ENCODE measurements at places on chromosomes 16 and 17. TPM values are rescaled to one million over a fixed set of nuclear protein-coding genes. Genes with fewer than 3 reads are reported as not detected.
A peak's percentile ranks its signal among the peaks of the same experiment; 100 is the strongest.

GRCh38 chr16:55529018-55529417, 20.1 kb downstream of the LPCAT2 start:
- no peak overlapping the region for H3K27ac ChIP-seq
- DNase-seq, result no peak
- H3K4me1 ChIP-seq, result no peaks in the 10 kb centered on the region
- no peaks in the 10 kb centered on the region for H3K27me3 ChIP-seq
- H3K36me3 ChIP-seq, result no peaks in the 10 kb centered on the region

DNA sequence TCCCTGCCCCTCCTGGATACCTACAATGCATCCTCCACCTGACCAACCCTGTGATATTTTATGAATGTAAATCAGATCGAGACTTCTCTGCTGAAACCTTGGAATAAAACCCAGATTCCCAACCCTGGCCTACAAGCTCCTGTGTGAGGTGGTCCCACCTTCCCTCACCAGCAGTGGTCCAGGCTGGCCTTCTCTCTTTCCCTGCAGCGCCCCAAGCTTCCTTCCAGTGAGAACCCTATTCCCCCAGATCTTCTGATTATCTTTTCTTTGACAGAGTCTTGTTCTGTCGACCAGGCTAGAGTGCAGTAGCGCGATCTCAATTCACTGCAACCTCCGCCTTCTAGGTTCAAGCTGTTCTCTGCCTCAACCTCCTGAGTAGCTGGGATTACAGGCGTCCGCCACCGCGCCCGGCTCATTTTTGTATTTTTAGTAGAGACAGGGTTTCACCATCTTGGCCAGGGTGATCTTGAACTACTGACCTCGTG, 2.5 kb upstream of the HELZ start:
- H3K27ac ChIP-seq, result no peak overlapping the region
- no peak overlapping the region for H3K4me3 ChIP-seq
- H3K27me3 ChIP-seq, result no peaks in the 10 kb centered on the region
- H3K4me1 ChIP-seq, result no peaks in the 10 kb centered on the region
- H3K36me3 ChIP-seq, result no peaks in the 10 kb centered on the region

DNA sequence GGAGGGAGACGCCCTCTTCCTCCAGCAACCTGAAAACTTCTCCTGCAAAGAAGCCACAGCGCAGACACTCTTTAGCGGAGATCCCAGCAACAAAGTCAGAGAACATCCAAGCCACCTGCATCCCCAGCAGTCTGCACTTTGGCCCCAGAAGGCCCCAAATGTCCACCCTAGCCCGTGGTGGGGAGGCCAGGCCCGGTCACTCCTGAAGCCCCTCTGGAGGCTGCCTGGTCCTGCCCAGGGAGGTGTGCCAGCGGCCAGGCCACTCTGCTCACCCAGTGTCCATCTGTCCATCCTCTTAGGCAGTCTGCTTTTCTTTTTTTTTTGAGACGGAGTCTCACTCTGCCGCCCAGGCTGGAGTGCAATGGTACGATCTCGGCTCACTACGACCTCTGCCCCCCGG, 5.4 kb downstream of the HAGHL start:
- no peak overlapping the region for H3K27ac ChIP-seq
- H3K4me3 ChIP-seq, result no peak overlapping the region
- peaks cover 55% of the 10 kb centered on the region for H3K36me3 ChIP-seq
- no peaks in the 10 kb centered on the region for H3K27me3 ChIP-seq
- no peaks in the 10 kb centered on the region for H3K4me1 ChIP-seq
- DNase-seq, result no peak

DNA sequence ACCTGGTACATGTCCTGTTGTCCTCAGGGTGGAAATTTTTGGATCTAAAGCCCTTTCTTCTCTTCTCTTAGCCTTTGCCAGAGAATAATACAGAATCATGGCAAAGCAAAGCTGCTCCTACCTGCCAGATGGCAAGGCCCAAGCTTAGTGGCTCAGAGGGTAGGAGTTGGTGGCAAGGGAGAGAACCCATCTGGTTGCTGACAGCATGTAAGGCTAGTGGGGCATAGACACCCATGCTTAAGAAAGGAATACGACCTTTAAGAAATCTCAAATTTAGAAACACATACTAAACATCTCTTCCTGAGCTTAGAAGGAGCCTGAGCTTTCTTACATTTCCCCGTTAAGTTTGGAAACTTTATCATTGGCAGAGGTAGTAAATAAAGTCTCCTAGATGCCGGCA, 395.0 kb upstream of the SOX9 start:
- DNase-seq, result no peak
- no peaks in the 10 kb centered on the region for H3K27me3 ChIP-seq
- no peaks in the 10 kb centered on the region for H3K36me3 ChIP-seq
- no peak overlapping the region for H3K4me3 ChIP-seq
- H3K27ac ChIP-seq, result no peak overlapping the region

GRCh38 chr16:58502217-58502921, 2.4 kb downstream of the NDRG4 start:
- DNase-seq, result no peak
- H3K27me3 ChIP-seq, result no peaks in the 10 kb centered on the region
- H3K36me3 ChIP-seq, result peaks cover 23% of the 10 kb centered on the region
- H3K4me3 ChIP-seq, result no peak overlapping the region

- no peak for DNase-seq
- H3K4me3 ChIP-seq, result peak overlapping the region; percentile 57
- no peaks in the 10 kb centered on the region for H3K4me1 ChIP-seq
- H3K36me3 ChIP-seq, result no peaks in the 10 kb centered on the region
- peak overlapping the region; percentile 73 for H3K27ac ChIP-seq
Observed at GRCh38 chr17:1203967-1204291, 24.1 kb upstream of the ABR start.

- H3K27ac ChIP-seq, result no peak overlapping the region
- no peaks in the 10 kb centered on the region for H3K36me3 ChIP-seq
- no peak overlapping the region for H3K4me3 ChIP-seq
- no peak for DNase-seq
- no peaks in the 10 kb centered on the region for H3K4me1 ChIP-seq
Observed at GRCh38 chr17:60960398-60961065, 282.9 kb downstream of the BCAS3 start.

GRCh38 chr17:38728290-38728831, 1.8 kb upstream of the CISD3 start:
- H3K27ac ChIP-seq, result no peak overlapping the region
- peaks cover 23% of the 10 kb centered on the region for H3K36me3 ChIP-seq
- H3K4me1 ChIP-seq, result no peaks in the 10 kb centered on the region
- DNase-seq, result no peak
- H3K27me3 ChIP-seq, result no peaks in the 10 kb centered on the region
- H3K4me3 ChIP-seq, result no peak overlapping the region

The HSPB9 gene
- total RNA-seq, result not detected

The HCRT gene
- not detected for total RNA-seq

The CCDC200 gene
- not detected for total RNA-seq

DNA sequence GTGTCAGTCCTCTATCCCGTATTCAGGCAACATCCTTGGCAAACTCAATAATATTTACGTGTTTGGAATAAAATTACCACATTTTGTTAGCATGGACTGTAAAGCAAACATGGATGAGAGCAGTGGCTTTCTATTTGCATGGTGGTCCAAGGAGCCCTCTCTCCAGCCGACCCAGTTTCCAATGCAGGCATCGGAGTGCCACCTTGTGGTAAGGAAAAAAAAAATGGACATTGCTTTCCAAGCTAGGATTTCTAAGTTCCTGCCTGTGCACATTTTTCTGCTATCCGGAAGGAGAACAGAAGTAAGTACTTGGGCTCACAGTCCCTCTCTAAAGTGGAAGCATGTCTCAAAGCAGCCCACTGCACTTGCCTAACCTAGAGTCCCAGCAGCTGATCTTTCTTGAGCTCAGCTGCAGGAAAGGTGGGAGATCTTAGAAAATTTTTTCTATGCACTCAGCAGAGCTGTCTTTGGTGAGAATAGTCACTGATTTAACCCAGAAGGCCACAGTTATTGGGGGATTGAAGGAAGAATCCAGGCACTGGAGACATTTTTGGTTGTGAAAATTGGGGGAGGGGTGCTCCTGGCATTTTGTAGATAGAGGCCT, 46.0 kb upstream of the ERCC4 start:
- no peaks in the 10 kb centered on the region for H3K36me3 ChIP-seq
- H3K27me3 ChIP-seq, result no peaks in the 10 kb centered on the region
- no peak overlapping the region for H3K27ac ChIP-seq
- no peaks in the 10 kb centered on the region for H3K4me1 ChIP-seq

DNA sequence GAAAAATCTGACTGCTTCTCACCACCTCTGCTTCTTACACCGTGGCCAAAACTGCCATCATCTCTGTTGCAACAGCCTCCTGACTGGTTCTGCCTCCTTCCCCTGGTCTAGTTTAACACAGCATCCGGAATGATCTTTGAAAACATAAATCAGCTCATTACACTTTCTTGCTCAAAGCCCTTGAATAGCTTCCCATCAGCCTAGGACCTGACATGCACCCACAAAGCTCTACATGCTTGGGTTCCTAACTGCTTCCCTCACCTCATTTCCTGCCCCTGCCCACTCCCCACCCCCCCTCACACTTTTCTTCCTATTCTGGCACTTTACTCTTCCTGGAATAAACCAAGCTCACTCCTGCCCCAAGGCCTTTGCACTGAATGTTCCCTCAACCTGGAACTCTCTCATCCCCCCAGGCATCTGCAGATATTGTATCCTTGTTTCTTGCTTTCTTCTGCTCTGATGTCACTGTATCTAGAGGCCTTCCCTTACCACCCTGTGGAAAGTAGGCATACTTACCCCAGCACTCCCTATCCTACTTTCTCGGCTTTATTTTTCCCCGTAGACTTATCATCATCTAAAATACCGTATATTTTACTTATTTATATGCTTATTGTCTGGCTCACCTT, 112.4 kb downstream of the FTO start:
- no peak for DNase-seq
- H3K36me3 ChIP-seq, result peaks cover 6% of the 10 kb centered on the region
- no peaks in the 10 kb centered on the region for H3K4me1 ChIP-seq
- no peak overlapping the region for H3K27ac ChIP-seq

- H3K36me3 ChIP-seq, result no peaks in the 10 kb centered on the region
- H3K4me1 ChIP-seq, result peaks cover 18% of the 10 kb centered on the region
- DNase-seq, result no peak
- H3K4me3 ChIP-seq, result no peak overlapping the region
- H3K27me3 ChIP-seq, result no peaks in the 10 kb centered on the region
Observed at GRCh38 chr16:48950184-48950583, 331.5 kb downstream of the CBLN1 start.

- H3K4me1 ChIP-seq, result peaks cover 92% of the 10 kb centered on the region
- DNase-seq, result no peak
- H3K27me3 ChIP-seq, result no peaks in the 10 kb centered on the region
- H3K27ac ChIP-seq, result peak overlapping the region; percentile 59
- no peaks in the 10 kb centered on the region for H3K36me3 ChIP-seq
Observed at GRCh38 chr17:17050346-17051345, 8.4 kb downstream of the MPRIP start.

The RHBDL3 gene
- total RNA-seq, result 18.0 TPM

The PRCD gene
- 2.1 TPM for total RNA-seq

The MYH11 gene
- 89.0 TPM for total RNA-seq

The HBA1 gene
- total RNA-seq, result 1,094 TPM

- H3K36me3 ChIP-seq, result no peaks in the 10 kb centered on the region
- no peak overlapping the region for H3K27ac ChIP-seq
- no peaks in the 10 kb centered on the region for H3K27me3 ChIP-seq
- no peak for DNase-seq
Observed at GRCh38 chr16:72740347-72740746, 307.6 kb downstream of the ZFHX3 start.

The KRTAP3-1 gene
- total RNA-seq, result not detected

DNA sequence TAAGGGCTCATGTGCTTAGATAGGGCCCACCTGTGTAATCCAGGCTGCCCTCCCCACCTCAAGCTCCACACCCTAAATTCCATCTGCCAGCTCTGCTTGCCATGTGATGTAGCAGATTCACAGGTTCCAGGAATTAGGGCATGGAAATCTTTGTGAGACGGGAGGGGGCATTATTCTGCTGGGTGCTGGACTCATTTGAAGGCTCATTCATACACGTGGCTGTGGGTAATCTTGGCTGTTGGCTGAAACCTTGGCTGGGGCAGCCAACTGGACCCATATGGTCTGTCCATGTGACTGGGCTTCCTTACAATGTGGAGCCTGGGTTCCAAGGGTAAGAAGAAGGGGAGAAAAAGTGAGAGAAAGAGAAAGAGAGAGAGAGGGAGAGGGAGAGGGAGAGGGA, 115.1 kb downstream of the CYLD start:
- H3K4me1 ChIP-seq, result no peaks in the 10 kb centered on the region
- no peaks in the 10 kb centered on the region for H3K27me3 ChIP-seq
- no peak overlapping the region for H3K27ac ChIP-seq
- H3K4me3 ChIP-seq, result no peak overlapping the region

The MVD gene
- total RNA-seq, result 21.5 TPM

DNA sequence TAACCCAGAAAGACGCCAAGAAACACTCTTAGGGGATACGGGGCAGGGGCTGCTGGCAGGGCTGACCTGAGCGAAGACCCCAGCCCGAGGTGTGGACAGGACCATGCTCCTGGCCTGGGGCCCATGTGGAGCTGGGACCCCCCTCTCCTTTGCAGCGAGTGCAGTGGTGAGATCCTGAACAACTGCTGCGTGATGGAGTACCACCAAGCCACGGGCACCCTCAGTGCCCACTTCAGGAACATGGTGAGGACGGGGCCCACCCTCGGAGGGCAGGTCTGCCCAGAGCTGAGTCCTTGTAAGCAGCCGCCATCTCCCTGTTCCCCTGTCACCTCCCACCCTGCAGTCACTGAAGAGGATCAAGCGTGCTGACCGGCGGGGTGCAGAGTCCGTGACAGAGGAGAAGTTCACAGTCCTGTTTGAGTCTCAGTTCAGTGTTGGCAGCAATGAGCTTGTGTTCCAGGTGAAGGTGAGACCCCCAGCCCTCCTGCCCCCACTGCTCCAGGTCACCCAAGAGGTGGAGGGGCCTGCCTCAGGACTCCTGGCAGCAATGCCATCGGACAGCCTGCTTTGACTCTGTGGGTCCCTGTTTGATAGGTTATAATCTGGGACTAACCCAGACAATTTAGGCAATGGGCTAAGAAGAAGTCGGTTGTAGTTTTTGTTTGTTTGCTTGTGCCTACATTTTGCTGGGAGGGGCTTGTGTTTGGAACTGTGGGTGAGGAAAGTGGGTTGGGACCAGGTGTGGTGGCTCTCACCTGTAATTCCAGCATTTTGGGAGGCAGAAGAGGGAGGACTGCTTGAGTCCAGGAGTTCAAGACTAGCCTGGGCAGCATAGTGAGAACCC, 16.1 kb downstream of the STAT5A start:
- no peaks in the 10 kb centered on the region for H3K4me1 ChIP-seq
- H3K4me3 ChIP-seq, result no peak overlapping the region
- no peaks in the 10 kb centered on the region for H3K27me3 ChIP-seq
- H3K36me3 ChIP-seq, result peaks cover 67% of the 10 kb centered on the region
- H3K27ac ChIP-seq, result no peak overlapping the region

DNA sequence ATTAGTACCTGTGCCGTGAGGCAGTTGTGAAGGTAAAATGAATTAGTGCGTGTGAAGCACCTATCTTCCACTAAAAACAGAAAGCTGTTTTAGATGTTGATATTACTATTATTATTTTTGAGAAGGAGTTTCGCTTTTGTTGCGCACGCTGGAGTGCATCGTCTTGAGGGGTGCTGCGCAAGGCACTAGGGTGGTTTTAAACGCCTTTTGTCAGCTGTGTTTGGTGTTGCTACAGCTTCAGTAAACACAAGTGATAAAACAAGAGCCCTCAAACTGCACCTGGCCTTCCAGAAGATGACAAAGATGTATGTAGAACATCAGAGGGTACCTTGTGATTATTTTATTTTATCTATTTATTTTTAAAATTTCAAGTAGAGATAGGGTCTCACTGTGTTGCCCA, 38.2 kb downstream of the PLCG2 start:
- no peak overlapping the region for H3K4me3 ChIP-seq
- no peaks in the 10 kb centered on the region for H3K4me1 ChIP-seq
- no peak overlapping the region for H3K27ac ChIP-seq
- H3K36me3 ChIP-seq, result no peaks in the 10 kb centered on the region
- H3K27me3 ChIP-seq, result no peaks in the 10 kb centered on the region

The CCDC154 gene
- total RNA-seq, result not detected

The TMEM88 gene
- 42.5 TPM for total RNA-seq

The GDPD3 gene
- 1.7 TPM for total RNA-seq

GRCh38 chr16:49997721-49998251, 27.2 kb upstream of the CNEP1R1 start:
- H3K36me3 ChIP-seq, result no peaks in the 10 kb centered on the region
- H3K4me1 ChIP-seq, result no peaks in the 10 kb centered on the region
- no peak overlapping the region for H3K4me3 ChIP-seq
